ENCODE measurements at places on chromosomes 16 and 17.

DNA sequence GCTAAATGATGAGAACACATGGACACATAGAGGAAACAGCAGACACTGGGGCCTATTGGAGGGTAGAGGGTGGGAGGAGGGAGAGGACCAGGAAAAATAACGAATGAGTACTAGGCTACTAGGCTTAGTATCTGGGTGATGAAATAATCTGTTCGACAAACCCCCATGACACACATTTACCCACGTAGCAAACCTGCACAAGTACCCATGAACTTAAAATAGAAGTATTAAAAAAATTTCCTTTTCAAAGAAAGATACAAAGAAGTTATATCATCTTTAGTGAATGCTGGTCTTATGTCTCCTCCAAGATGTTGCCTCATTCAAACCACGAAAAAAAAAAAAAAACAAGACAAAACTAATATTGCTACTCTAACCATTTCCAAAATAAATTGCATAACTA lies 31.7 kb downstream of the MBTD1 start:
- DNase-seq: no peak

GRCh38 chr16:87740909-87741424 lies 24.8 kb downstream of the KLHDC4 start:
- no peak for DNase-seq

DNA sequence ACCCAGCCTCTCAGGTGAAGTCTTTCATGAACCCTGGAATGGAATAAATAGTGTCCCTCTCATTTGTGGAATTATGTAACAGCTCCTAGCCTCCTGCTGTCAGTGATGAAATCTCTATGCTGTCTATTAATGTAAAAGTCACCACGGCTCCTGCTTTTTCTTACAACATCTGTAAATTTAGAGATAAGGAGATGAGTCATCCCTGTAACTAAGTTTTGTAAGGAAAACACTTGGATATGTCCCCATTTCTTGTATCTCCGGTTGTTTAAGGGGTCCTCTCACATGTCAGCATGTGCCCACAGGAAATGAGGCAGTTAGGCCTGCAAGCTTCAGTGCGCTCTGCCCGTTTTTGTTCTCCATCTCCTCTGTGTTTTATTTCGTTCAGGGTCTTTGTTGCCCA lies 2.8 kb upstream of the NAT9 start:
- DNase-seq: no peak

DNA sequence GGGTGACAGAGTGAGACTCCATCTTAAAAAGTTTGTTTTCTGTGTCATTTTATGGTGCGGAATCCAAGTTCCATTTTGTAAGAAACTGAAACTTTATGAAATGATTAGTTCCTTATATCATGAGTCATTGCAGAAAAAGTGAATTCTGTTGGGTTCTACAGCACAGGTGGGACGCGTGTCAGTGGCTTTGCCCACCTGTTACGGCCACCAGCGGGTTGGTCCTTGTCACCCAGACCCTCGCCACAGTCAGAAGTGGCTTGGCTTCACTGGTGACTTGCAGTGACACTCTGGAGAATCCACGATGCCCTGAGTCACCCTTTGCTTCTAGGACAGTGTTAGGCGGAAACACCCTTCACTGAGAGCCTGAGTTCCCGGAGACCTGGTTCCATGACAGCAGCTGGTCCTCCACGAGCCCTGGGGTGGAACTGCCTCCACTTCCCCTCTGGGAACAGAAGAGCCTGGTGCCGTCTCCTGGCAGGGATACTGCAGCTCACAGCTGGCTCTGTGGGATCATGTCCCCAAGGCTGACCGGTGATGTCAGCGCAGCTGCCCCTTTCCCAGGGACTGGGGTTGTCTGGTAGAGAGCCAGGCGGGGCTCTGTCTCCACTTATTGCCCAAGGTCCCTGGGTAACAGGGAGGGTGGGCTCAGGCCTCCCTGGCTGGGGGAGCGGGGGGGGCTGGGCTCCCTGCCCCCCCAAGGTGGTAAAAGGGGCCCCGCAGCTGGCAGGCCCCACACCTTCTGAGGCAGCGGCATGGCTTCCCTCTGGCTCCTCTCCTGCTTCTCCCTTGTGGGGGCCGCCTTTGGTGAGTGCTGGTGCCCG lies at the start of gene CTRB1:
Gene CTRB1, plus strand, starts transcription at position 733 of the 821 bp plus-strand sequence. Its CDS starts 20 bp downstream, at position 753.
- no peak for DNase-seq

DNA sequence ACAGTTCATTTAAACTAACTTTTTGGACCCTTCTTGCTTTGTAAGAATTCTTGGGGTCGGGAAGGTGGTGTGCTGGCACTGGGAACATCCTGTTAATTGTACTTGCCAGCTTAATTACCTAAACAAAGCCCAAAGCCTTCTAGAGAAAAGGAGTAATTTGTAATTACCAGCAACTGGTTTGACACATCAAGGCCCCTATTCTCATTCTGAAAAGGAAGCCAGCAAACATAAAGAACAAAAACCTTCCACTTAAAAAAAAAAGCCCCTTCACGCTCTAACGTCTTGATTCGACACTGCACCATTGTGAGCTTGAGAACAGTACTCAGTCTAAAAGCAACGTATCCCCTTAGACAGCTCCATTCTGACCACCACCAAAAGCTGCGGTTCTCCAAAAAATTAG lies 74.7 kb upstream of the RPH3AL start:
- no peak for DNase-seq

- no peak for DNase-seq
Measured at GRCh38 chr17:50893183-50893993, 27.2 kb upstream of the TOB1 start.

All from activated T-cell treated with anti-CD3 and anti-CD28 coated beads for 24 hours (primary cell).